Regular cardiac myocyte (primary cell): ENCODE measurements at places on chromosomes 4 and X. TPM values are rescaled to one million over a fixed set of nuclear protein-coding genes. Genes with fewer than 3 reads are reported as not detected.

HGFAC gene
- total RNA-seq = not detected in 2 replicates

STPG2 gene
- total RNA-seq = under 0.01 and 0.56 TPM in 2 replicates

SEL1L3 gene
- 68.8 and 126 TPM in 2 replicates for total RNA-seq

EXOC1L gene
- not detected in 2 replicates for total RNA-seq

PDZD4 gene
- 0.19 and 0.56 TPM in 2 replicates for total RNA-seq

FRMD7 gene
- total RNA-seq = not detected in 2 replicates

EFHC2 gene
- total RNA-seq = 0.28 TPM in 1 of 2 replicates, not detected in the other

EGF gene
- 0.19 and 0.56 TPM in 2 replicates for total RNA-seq

UTP14A gene
- 15.8 and 27.0 TPM in 2 replicates for total RNA-seq

CACNA1F gene
- 0.19 TPM in 1 of 2 replicates, not detected in the other for total RNA-seq

FABP2 gene
- total RNA-seq = under 0.01 TPM in 1 of 2 replicates, not detected in the other

NLGN4X gene
- total RNA-seq = under 0.01 TPM in 2 replicates

CHRDL1 gene
- under 0.01 and 0.19 TPM in 2 replicates for total RNA-seq

ESX1 gene
- total RNA-seq = not detected in 2 replicates
